Stomach (tissue), 19 donors: ENCODE measurements at places on chromosomes 5 and 9.

- H3K27ac ChIP-seq = no peak overlapping the region
- H3K27me3 ChIP-seq = no peaks in the 10 kb centered on the region
Observed at GRCh38 chr9:93143830-93144530, 9.9 kb upstream of the NINJ1 start.

GRCh38 chr5:10400411-10400810, 41.3 kb upstream of the ROPN1L start:
- H3K36me3 ChIP-seq = peaks cover 68% of the 10 kb centered on the region
- no peaks in the 10 kb centered on the region for H3K4me1 ChIP-seq
- no peak overlapping the region for H3K4me3 ChIP-seq
- no peak overlapping the region for H3K27ac ChIP-seq
- DNase-seq = no peak
- H3K27me3 ChIP-seq = no peaks in the 10 kb centered on the region

- peak overlapping the region; percentile 96 for H3K27ac ChIP-seq
- H3K27me3 ChIP-seq = no peaks in the 10 kb centered on the region
- peaks cover 35% of the 10 kb centered on the region for H3K4me1 ChIP-seq
- peak; percentile 36 for DNase-seq
- no peaks in the 10 kb centered on the region for H3K36me3 ChIP-seq
Observed at GRCh38 chr5:56814361-56814962, 887 bp upstream of the MAP3K1 start.

DNA sequence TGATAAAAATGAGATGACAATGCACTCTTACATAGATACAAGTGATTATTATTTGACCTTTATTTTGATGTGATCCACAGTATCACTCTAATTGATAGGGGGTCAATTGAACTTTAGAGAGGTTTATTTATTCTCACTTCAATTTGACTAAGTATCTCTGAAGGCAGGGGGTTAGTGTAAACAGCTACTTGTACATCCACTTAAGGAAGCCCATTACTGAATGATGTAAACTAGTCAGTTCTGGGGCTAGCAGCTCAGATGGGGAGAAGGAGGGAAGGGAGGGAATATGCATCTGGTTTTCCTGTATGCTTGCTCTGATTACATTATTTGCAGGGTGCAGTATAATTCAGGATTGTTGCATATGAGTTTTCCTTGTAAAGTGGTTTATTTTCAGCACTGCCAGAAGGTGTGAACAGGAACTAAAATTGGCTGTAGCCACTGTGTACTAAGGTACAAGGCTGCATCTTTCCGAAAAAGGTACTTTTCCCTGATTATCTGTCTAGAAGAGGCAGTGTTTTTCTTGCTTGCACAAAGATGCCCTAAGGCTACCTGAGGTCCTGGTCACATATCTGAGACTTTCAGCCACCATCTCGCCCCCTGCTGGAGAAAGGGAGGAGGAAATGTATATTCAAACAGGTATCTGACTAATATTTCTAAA, 51.2 kb downstream of the MRPS27 start:
- H3K4me1 ChIP-seq = peaks cover 49% of the 10 kb centered on the region
- no peak overlapping the region for H3K27ac ChIP-seq
- DNase-seq = peak; percentile 34
- no peak overlapping the region for H3K4me3 ChIP-seq

DNA sequence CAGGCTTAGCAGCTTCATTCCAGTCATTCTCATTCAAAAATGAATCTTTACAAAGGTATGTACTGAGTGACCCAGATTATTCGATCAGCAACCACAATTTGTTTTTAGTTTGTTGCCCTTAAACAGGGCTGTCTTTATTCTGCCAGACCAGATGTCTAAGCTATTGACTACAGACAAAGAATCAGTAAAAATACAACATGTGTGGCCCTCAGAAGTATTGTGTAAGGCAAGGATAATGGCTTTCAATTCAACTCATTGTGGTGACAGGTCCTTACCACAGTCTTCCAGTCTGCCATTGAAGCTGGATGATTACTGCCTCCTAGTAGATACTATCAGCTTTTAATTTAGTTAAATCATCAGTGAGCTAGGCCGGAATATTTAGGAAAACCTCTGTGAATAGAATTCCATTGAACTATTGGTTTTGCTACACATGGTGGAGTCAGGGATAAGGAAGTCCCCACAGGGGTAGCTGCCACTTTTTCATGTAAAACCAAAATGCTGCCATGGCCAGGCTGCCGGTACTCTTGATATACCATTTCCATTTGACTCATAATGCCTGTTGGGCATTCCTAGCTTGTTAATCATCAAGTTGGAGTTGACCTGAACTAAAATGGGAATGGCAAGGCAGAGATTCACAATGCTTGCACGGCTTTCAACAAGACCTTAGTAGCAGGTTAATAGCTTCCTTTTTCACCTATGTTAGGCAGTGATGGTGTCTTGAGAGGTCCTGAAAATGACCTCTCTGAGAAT, 175.6 kb downstream of the MEF2C start:
- no peak overlapping the region for H3K4me3 ChIP-seq
- H3K27ac ChIP-seq = no peak overlapping the region
- H3K36me3 ChIP-seq = no peaks in the 10 kb centered on the region
- no peak for DNase-seq
- H3K4me1 ChIP-seq = no peaks in the 10 kb centered on the region

DNA sequence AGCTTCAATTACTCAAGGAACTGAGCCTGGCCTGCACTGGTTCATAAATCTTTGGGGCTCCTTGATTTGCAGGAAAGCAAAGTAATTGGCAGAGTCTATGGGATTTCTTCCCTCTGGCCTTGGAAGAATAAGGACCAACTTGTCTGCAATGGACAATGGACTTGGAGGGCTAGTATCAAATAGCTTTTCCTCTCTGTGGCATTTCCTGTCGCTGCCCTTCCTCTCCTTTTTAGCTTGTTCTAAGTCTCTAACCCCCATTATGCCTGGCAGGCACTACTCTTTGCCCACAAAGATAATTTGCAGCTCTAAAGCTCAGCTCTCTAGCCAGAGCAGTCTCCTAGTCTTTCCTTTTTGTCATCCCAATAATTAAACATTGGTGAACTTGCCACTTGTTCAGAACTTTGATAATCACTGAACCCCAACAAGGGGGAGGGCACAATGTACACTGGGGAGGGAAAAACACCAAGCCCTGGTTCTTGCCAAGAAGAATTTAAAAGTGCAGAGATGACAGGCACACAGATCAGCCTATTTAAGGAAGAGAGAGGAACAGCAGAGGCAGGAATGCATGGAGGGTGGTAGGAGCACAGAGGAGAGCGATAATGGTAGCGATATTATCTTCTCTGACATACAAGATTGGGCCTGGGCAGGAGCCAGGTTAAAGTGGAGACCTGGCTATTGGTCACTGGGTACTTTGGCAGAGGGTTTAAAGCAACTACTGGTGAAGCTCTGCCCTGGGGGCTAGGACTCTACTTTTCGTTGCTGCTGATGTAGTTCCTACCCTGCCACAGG, 38.5 kb downstream of the FAM219A start:
- H3K4me3 ChIP-seq = no peak overlapping the region
- DNase-seq = no peak

- H3K27ac ChIP-seq = no peak overlapping the region
- no peaks in the 10 kb centered on the region for H3K4me1 ChIP-seq
- no peak overlapping the region for H3K4me3 ChIP-seq
- H3K27me3 ChIP-seq = no peaks in the 10 kb centered on the region
- no peaks in the 10 kb centered on the region for H3K36me3 ChIP-seq
- DNase-seq = no peak
Observed at GRCh38 chr5:98109561-98110006, 663.9 kb upstream of the RGMB start.

- no peaks in the 10 kb centered on the region for H3K4me1 ChIP-seq
- no peaks in the 10 kb centered on the region for H3K36me3 ChIP-seq
- H3K27me3 ChIP-seq = peaks cover 6% of the 10 kb centered on the region
- DNase-seq = no peak
- H3K27ac ChIP-seq = no peak overlapping the region
- no peak overlapping the region for H3K4me3 ChIP-seq
Observed at GRCh38 chr9:135588371-135588770, 26.8 kb downstream of the PAEP start.

DNA sequence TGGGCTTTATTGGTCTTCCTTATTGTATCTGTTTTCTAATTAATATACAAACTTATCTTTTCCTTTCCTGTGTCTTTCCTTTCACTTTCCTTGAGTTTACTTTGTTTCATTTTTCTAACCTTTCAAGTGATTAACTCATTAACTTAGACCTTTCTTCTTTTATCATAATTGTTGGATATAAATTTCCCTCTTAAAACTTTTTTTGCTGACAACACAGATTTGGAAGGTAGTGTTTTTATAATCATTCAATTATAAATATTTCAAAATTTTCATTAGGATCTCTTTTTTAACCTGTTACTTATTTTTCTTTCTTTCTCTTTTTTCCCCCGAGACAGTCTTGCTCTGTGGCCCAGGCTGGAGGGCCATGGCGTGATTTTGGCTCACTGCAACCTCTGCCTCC, 6.9 kb upstream of the ZBTB43 start:
- H3K27ac ChIP-seq = no peak overlapping the region
- no peaks in the 10 kb centered on the region for H3K27me3 ChIP-seq
- DNase-seq = no peak
- no peak overlapping the region for H3K4me3 ChIP-seq
- H3K4me1 ChIP-seq = no peaks in the 10 kb centered on the region
- H3K36me3 ChIP-seq = no peaks in the 10 kb centered on the region
